ENCODE measurements at places on chromosomes 7 and 10. TPM values are rescaled to one million over a fixed set of nuclear protein-coding genes. Genes with fewer than 3 reads are reported as not detected.

The ADRB1 gene
- total RNA-seq = 0.97 TPM

The ASB10 gene
- total RNA-seq = not detected

The DGKB gene
- total RNA-seq = not detected

The CTBP2 gene
- 128 TPM for total RNA-seq

The STEAP1 gene
- total RNA-seq = 42.7 TPM

The PRPS1L1 gene
- total RNA-seq = not detected

The ACTL6B gene
- total RNA-seq = not detected

The ABCB1 gene
- total RNA-seq = 13.4 TPM

The TCERG1L gene
- not detected for total RNA-seq

The FEZF1 gene
- total RNA-seq = not detected

The PLPP4 gene
- total RNA-seq = 17.1 TPM

The SPDYE5 gene
- total RNA-seq = 0.16 TPM

The FZD8 gene
- 9.1 TPM for total RNA-seq

The EN2 gene
- not detected for total RNA-seq

Measured in endothelial cell of umbilical vein (primary cell).